ENCODE measurements at places on chromosomes 2 and 18.

- no peak for DNase-seq
These were observed 200.6 kb downstream of the MGAT5 start for GRCh38 chr2:134454426-134454825.

DNA sequence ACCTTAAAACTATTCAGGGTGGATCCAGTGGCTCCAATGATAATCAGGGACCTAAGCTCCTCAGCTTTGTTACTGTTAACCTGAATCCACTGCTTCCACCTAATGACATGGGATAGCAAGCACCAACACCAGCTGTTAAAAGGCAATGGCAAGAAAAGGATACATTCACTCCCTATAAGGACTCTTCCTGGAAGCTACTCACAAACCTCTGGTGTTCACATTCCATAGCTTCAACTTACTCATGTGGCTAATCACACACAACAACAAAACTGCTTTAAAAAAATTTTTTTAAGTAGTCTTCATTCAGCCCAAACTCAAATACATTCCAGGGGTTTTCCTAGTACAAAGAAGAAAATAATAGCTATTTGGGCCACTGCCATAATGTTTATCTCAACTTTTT, 24.5 kb downstream of the ROCK2 start:
- no peak for DNase-seq

DNA sequence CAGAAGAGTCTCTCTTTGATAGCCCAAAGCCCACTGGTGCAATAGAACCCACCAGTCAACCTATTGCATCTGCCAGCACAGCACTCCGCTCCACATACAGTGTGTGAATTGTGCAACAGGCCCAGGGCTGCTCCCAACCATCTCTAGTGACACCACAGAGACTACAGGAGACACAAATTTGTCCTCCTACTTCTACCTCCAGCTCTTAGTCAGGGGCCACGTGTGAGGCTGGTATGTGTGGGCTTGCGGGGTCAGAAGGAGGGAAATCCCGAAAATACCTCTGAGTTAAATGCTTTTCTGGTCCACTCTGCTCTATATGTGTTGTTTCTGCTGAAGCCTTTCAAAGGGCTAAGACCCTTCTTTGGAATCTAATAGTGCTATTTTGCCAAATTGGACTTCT, 18.0 kb downstream of the DGUOK start:
- DNase-seq, result no peak

DNA sequence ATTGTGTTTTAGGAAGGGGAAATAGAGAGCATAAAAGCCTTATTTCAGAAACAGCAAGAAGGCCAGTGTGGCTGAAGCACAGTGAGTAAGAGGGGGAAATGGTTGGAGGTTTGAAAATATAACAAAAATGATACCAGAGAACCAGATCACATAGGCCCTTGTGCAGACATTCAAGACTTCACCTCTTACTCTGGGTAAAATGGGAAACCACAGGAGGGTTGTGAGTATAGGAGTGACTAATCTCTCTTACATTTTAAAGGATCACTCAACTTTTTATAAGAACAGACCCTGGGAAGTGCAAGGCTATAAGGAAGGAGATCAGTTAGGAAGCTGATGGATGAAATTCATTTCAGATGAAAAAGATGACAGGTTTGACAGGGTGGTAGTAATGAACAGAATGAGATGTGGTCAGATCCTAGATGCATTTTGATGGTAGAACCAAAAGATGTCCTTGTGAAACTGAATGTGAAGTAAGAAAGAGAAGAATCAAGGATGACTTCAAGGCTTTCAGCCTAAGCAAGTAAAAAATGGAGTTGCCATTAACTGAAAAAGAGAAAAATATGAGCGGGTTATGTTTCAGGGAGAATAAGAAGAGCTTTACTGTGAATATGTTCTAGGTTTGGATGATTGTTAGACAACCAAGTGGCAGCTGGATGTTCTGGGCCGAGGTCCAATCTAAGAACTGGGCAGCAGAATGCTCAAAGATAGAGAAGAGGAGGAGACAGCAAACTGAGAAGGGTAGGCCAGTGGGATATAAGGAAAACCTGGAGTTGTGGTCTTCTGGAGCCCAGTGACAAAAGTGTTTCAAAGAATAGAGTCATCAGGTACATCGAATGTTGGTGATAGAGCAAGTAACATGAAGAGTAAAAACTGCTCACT, 65.1 kb downstream of the USP40 start:
- DNase-seq, result no peak

GRCh38 chr2:220143336-220143735, 515.9 kb downstream of the SLC4A3 start:
- no peak for DNase-seq

- DNase-seq, result no peak
These were observed 52.3 kb upstream of the ROCK1 start for GRCh38 chr18:21163647-21164547.

DNA sequence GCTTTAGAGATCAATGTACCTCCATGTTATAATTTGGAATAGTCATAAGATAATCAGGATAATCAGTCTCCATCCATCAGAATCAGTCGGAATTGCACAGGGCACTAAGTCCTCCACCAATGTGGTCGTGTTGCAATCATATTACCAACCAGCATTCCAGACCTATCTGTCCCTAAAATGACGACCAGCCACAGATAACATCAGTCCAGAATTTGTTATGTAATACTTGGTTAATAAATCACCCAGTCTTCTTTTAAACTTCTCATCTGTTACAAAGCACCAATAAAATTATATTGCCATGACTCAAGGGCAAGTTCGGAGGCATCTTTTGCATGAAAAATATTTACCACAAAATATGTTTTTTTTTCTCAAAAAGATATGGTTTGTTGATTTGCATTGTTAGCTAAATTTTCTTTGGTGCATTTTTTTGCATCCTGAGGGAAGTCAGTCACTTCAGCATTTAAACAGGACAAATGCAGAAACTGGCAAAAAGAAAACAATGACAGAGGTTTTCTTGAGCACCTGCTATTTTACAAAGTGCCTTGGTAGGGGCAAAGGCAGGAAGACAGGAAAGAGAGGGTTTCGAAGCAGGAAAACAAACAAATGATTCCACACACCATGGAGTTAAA, 29.3 kb downstream of the PIEZO2 start:
- no peak for DNase-seq

DNA sequence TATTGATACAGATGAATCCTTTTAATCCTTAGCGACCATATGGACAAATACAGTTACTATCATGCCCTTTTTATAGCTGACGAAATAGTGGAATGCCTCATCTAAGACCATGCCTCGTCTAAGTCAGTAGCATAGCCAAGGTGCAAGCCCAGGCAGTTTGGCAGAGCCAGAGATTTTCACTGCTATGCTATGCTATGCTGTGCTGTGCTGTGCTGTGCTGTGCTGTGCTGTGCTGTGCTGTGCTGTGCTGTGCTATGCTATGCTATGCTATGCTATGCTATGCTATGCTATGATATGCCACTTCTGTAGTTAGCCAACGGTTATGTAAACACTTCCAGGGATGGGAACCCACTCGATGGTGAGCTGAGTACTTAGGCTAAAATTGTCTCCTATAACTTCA, 91.6 kb upstream of the MAP4K3 start:
- DNase-seq, result no peak

DNA sequence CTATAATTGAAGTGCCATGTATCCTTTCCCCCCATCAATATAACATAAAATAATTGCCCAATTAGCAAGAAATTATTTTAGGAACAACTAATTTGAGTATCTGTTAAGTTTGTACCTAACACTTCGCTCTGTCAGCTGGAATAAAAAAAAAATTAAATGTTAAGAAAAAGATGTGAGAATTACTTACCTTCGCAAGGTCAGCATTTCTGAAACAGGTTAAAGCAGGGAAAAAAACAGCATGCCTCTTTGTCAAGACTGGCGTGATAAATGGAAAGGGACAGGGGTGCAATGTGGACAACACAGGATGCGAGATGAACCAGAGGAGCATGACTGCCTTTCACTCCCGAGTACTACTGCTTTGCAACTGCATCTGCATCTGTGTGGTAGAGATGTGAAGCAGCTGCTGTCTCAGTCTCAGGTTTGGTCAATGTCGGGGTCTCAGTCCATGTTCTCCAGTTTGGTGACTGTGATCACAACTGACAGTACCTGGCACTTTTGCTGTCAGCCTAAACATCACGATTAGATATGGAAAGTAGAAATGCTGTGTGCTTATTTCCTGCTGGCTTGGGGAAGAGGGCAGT, 565.4 kb upstream of the LRRTM1 start:
- DNase-seq, result no peak

DNA sequence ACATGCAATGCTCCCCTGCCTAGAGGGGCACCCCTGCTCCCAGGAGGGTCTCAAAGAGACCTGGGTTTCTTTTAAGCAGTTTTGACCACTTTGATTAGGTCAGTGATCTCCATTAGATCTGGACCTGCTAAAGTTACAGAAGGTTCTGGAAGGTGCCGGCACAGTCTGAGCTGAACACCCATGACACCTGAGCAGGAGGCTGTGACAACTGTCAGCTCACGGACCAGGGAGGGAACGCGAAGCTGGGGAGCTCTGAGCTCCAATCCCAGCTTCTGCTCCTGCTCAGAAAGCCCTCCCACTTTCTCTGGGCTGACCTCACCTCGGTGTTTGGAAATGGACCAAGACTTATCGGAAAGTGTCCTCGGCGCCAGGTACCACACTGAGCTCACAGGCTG, 113.8 kb downstream of the NFATC1 start:
- no peak for DNase-seq

DNA sequence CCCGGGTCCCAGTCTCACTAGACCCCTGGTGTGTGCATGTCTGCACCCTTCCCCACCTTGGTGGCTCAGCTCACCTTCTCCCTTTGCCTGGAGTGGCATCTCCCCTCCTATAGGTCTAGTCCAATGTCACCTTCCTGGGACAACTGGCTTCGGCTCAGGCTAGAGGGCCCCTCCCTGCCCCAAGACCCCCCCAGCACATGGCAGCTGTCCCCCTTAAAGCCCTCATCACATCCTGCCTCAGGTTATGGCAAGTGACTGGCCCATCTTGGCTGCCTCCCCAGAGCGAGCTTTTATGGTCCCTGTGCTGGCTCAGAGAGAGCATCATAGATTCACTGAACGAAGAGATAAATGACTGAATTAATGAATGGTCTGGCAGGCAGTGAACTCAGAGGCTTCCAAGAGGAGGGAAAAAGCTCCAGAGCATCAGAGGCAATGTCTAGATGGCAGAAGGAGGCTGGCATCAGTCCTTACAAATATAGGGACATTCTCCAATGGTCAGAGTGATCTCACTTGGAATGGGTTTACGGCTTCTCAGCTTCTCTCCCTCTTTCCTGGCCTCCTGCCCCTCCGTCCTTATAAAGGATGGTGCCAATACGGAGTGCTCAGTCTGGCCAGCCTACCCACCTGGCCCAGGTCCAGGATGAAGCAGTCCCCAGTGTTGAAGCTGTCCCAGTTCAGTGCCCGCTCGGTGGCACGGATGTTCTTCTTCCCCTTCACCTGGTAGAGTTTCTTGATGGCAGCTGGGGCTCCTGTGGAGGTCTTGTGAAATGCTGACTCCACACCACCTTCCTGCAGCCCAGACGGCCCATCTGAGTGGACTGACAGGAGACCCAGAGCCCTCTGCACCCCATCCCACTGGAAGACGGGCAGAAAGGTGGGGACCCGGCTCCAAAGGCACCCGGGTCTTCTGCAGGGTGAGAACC, 9.4 kb downstream of the CAPG start:
- no peak for DNase-seq

- no peak for DNase-seq
These were observed 54.1 kb downstream of the CDC42EP3 start for GRCh38 chr2:37617119-37617892.

- DNase-seq, result no peak
These were observed 497.8 kb upstream of the FSIP2 start for GRCh38 chr2:185240796-185241195.

DNA sequence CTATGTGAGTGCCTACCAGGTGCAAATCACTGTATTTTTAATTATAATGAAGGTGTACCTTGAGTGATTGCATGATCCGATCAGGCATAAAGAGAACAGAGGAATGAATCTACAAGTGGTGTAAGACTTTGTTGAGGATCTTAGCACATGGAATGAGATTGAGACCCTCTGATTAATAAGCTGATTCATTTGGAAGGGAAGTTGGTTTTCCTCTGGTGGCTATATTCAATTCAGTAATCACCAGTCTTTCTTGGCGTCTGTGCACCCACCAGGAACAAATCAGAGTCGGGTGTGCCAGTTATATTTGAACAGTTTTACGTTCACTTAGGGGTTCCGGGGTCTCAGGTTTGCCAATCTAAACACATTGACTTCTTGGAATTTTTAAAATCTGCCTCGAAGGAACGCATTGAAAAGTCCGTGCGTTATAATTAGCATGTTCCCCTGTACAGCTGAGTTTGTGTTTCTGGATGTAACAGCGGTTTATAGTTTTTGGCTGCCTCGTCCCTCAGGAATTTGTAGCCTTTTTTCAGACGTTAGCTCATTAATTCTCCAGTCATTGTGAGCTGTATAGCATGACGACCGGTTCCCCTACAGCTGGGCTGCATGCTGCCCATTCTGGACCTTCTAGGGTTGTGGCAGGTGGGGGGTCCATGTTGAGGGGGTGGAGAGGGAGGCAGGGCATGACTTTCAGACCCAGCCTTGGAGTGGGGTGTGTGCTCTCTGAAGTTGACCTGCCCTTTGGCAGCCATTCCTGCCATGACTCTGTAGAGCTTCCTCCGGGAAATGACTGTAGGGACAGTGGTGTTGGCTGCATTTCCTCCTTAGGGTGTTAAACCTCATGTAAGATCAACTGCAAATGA, 20.3 kb downstream of the MYO1B start:
- DNase-seq, result no peak

DNA sequence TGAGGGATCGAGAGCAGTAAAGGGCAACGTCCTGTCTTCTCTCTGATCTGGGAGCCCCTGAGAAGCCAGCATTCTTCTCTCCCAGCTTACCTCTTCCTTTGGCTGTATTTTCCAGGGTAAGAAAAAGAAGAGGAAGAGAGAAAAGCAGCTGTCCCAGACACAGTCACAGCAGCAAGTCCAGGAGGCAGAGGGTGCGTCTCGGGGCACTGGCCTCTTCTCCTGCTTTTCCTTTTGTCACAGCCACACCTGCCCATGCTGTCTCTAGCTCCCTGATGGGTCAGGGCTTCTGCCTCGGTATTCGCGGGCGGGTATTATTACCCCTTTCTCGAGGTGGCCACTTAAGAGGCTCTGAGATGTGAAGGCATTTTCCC, 20.3 kb downstream of the TGOLN2 start:
- no peak for DNase-seq

- DNase-seq, result no peak
These were observed 405.7 kb downstream of the PIK3C3 start for GRCh38 chr18:42360716-42361115.

DNA sequence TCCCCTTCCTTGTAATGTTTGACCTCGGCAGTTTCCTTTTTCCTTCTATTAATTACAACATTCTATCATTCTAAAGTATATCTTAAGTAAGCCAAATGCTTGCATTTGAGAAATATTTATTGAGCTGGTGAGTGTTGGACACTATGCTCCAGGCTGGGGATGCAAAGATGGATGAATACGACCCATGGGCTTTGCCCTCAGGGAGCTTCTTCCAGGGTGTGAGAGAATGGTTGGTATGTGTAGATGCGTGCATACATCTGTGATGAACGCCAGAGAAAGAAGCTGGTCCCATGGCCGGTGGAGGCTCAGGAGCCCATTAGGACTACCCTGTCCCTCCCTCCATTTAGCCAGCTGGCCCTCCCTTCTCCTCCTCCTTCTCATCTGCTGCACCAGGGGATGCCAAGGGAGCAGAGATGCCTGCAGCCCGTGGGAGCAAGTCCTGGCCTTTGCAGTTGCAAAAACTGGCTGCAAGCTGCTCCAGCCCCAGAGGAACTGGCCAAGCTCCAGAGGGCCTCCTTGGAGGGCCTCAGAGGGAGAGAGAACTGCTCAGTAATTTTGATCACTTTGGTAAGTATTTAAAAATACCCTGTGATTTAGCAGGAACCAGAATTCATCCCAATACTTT, 65.7 kb upstream of the FOSL2 start:
- DNase-seq, result no peak

GRCh38 chr2:200703127-200703925, 108.4 kb upstream of the BZW1 start:
- peak; percentile 94 for DNase-seq

GRCh38 chr2:63436488-63436887, 151.8 kb downstream of the WDPCP start:
- no peak for DNase-seq
